Stimulated activated CD8-positive, alpha-beta memory T cell treated with anti-CD3 and anti-CD28 coated beads, Interleukin-2, amount 100 ng/mL, for 1 hour (primary cell): ENCODE measurements at places on chromosomes 11 and 22.

DNA sequence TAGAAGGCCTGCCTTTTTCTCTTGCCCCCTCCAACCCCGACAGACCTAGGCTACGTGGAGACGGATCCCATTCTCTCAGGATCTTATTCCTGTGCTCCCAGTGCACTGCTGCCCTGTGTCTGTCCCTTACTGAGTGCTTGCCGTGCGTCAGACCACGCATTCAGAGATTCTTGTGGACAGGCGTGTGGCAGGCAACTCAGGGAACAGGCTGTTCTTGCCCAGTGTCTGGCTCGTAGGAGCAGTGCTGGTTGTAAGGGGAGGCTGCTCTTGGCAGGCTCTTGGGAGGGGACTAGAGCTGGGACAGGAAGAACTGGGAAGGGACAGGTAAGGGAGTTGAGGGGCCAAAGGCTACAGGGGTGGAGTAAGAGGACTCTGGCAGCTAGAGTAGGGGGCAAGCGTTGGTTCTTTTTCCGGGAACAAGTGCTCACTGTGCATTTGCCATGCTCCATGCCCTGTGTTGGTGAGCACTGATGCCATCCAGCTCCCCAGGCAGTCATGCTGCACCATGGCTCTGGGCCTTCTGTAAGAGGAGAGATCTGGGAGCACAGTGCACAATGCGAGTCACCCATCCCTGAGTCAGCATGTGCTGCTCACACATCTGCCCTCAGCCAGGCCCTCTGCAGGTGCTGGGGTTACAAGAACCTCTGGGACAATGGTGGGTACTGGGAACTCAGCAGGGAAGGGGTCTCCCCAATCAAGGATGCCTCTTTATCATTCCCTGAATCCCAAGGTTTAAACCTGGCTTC is 119.1 kb downstream of the TBC1D22A start:
- no peak for DNase-seq

DNA sequence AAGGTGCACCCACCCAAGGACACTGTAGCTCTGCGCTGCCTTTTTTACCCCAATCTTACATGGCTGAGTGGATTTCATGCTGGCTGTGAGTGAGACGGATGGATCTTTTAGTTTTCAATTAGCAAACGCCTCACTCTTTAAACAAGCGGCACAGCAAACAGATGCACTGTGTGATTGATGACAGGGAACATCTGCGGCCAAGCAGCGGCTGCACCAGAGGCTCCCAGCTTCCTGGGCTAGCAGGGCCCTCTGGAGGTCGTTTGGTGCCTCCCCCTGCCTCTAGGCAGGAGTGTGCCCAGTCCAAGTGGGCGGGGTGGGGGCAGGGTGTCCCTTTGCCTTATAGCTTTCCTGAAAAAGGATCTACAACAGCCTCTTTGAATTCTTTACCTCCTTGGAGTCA is 2.1 kb upstream of the DRD2 start:
- DNase-seq = no peak

DNA sequence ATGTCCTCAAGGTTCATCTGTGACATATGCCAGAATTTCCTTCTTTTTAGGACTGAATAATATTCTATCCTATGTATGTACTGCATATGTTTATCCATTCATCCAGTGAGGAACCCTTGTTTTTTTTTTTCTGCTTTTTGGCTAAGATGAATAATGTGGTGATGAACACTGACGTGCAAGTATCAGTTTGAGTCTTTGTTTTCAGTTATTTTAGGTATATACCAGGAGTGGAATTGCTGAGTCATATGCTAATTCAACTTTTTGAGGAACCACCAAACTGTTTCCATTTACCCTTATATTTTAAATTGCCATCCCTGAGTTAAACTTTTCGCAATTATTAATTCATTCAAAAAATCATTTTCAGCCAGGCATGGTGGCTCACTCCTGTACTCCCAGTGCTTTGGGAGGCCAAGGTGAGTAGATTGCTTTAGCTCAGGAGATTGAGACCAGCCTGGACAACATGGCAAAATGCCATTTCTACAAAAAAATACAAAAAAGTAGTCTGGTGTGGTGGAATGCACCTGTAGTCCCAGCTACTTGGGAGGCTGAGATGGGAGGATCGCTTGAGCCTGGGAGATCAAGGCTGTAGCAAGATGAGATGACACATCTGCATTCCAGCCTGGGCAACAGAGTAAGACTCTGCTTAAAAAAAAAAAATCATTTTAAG is 64.2 kb downstream of the MICAL2 start:
- DNase-seq = no peak

DNA sequence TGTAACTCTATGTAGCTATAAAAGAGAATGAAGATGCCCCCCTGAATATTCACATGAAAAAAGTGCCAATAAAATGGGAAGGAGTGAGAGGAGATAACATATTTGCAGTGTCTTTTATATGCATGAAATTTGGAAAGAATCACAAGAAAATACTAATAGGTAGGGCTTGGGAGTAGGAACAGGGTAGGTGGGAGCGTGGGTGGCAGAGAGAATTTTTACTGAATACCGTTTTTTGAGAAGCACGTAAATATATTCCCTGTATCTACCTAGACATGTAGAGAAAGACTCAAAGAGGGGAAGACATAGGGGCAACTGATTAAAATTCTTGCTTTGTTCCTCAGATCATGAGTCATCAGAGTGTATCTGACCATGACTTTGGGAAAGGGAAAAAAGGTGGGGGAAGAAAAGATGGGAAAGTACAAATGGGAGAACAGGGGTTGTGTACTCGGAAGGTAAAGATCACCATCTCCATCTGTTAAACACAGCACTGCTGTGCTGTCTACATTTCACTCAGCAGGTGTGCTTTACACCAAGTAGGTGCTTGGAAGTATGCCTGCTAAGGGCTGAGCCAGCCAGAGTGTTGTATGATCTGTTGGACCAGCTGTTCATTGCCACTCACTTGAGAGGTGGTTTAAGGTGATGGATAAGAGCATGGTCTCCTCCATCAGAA is 16.0 kb downstream of the PRR5L start:
- DNase-seq = no peak

- DNase-seq = no peak
These were observed 28.0 kb downstream of the FADS2 start for GRCh38 chr11:61855939-61856680.
